WTC11 (cell line): ENCODE measurements at places on chromosomes 3 and 15.

DNA sequence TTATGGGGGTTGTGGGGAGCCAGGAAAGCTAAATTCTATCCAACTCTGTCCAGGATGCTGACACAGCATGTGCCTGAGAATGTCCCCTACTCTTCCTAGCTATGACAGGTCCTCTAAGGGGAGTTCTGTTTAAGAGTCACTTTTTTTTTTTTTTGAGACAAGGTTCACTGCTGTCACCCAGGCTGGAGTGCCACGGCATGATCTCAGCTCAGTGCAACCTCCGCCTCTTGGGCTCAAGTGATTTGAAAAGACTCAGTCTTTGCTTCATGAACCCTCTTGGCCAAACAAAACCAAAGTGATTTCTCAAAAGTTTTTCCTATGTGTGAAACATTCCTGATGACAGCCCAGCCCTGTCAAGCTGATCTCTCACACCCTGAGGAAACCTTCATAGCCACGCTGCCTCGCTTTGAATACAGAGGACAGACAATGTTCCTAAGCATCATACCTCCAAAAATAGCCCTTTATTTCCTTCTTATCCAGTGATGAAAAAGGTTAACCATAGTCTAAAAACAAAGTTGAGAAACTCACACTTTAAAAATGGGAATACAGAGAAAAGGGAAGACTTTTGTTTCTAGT lies 105.5 kb upstream of the PROK2 start:
- no peak for DNase-seq

- DNase-seq, result no peak
These were observed 215.1 kb downstream of the ITPR1 start for GRCh38 chr3:4708230-4708629.

DNA sequence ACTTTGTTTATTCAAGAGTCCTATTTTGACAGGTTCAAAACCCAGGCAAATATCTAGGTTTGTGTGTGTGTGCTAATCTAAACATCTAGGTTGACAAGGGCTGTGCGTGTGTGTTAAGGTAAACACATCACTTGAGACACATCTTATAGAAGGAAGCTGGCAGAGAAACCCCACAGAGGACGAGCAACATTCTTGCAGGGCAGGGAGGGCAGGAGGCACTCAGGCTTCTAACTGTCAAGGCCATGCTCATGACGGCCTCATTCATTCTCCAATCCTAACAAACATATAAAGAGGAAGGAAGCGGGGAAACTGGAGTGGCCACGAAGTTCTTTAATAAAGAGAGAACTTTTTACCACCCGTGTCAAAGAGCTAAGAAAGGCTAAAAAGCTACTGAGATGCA lies 43.4 kb downstream of the SLCO2A1 start:
- DNase-seq, result no peak

DNA sequence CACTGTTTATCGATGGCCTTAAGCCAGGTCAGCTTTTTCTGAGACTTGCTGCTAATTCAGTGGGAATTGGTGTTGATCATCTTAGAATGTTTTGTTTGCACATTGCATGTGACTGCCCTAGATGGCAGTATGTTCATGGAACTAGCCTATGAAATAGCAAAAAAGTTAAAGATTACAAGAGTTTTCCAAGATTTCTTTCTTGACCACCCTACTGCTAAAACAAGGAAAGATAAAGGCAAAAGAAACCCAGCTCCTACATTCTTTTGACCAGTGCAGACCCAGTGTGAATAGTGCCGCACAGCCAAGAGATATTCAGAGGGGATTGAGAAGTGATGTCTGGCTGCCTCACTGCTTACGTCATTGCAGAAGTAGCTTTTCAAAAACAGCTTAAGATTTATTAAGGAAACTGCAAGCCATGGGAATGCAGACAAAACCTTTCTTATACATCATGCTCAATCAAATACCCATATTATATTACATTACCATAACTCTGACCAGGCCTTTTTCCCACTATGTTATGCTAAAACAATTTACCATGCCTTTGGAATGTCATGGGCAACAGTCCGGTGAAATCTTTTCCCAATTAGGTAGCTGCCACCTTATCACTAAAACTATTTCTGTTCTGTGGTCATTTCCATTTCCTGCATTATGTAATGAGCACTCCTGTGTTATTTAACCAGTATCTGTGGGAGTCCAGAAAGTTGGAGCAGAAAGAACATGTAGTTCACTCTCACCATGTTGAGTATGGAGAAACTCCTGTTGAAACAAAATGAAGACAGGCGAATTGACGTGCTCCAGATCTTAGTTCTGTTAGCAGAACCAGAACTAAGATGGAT lies 6.0 kb downstream of the PHLDB2 start:
- no peak for DNase-seq

DNA sequence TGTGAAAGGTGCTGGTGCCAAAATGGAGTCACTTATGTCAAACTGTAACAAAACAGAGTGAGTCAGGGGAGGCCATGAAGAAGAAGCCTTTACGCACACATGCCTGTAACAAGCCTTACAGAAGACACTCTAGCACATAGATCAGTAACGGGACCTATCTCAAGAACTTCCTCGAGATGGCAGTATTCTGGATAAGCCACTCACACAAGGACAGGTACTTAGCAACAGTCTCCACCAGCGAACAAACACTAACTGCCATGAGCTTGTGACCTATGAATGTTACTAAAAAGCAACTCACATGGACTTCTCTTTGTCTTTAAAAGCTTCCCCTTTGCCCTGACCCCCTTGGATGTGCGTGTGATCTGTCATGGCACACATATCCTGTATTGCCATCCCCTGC lies 235.1 kb downstream of the CD47 start:
- no peak for DNase-seq

GRCh38 chr3:112654979-112655378 lies 14.0 kb upstream of the CCDC80 start:
- DNase-seq, result no peak

GRCh38 chr3:100316641-100317069 lies 17.9 kb upstream of the NIT2 start:
- no peak for DNase-seq
